Activated B cell treated with CpG ODN at 0.5 μM for 24 hours (primary cell): ENCODE measurements at places on chromosomes 2 and 18.

DNA sequence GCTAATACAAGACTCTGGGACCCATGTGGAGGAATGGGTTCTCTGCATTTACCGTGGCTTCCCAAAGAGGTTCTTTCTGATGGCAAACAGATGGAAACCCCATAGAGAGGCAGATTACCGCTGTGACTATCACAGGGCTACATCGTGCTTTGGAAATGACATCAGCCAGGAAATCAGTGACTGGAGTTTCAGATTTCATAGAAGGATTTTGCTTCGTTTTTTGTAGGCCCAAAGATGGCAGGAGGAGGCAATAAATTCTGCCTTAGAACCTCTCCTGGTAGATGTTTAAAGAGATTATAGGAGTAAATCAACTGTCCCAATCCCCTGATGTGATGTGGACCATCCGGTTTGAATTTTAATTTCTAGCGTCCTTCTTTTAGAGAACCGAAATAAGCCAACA, 214.1 kb downstream of the AGPS start:
- DNase-seq, result no peak

DNA sequence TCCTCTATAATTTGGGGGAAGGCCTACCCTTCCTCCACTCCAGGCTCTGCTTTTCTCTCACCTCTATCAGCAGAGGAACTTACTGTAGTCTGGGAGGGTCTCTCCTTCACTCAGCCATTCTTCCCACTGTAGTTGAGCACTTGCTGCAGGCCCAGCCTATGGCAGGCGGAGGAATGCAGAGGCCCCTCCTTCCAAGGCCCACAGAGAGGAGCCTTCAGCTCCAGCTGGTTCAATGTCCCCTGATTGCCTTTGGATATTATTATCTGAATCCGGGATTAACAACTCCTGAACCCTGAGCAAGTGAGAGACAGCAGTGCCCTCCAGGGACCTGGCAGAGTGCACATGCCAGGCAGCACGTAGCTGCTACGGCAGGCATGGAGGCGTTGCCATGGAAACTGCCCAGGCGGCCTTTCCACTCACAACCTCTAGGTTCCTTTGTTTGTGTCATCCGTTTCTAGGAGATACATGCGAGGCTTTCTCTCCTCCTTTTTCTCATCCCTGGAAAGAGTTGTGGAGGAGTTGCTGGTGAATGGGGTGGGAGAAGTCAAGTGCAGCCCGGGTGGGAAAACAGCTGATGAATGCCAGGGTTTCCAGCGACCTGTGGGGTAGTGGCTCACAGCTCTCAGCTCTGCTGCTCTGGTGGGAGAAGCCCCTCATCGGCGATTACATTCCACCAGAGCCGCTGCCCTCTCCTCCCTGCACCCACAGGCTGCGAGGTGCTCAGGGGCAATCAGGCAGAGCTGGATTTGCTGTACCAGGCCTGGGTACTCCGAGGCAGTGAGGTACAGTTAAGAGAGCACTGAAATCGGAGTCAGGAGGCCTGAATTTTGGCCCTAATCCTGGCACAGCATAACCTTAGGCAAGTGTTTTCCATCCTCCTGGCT, 55.3 kb upstream of the HK2 start:
- DNase-seq, result no peak

DNA sequence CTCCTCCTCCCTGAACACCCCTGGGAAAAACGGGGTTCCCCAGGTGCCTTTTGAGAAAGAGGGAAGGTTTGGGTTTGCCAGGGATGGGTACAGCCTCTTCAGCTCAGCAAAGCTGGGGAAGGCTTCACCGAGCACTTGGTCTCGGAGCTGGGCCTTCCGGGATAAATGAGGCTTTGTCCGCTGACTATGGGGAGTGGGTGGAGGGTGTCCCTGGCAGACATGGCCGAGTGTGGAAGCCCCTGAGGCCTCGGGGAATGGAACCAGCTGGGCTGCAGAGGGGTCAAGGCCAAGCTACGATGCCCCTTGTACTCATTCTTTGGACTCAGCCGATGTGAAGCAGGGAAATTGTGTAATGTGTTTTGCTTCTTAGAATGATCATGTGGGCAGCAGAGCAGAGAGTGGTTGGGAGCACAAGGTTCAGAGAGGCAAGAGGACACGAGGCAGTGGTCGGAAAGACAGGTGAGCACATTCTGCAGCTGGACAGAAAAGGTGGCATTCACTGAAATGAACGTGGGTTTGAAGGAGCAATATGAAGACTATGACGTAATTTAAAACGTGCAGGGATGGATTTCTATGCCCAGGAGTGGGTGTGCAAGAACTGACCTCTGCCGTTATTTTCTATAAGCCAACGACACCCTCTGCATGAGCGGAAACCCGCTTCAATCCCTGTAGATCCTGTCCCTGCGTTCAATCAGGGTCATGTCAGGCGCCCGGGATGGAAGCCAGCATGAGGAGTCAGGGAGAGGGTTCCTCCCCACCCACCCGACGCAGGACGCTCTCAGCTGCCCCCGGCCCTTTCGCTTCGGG, 142.6 kb downstream of the PXDN start:
- DNase-seq, result no peak

- no peak for DNase-seq
These were observed 67.2 kb upstream of the TMEM17 start for GRCh38 chr2:62573137-62573731.

- DNase-seq, result no peak
These were observed 59.6 kb upstream of the PSME4 start for GRCh38 chr2:54030396-54030741.

DNA sequence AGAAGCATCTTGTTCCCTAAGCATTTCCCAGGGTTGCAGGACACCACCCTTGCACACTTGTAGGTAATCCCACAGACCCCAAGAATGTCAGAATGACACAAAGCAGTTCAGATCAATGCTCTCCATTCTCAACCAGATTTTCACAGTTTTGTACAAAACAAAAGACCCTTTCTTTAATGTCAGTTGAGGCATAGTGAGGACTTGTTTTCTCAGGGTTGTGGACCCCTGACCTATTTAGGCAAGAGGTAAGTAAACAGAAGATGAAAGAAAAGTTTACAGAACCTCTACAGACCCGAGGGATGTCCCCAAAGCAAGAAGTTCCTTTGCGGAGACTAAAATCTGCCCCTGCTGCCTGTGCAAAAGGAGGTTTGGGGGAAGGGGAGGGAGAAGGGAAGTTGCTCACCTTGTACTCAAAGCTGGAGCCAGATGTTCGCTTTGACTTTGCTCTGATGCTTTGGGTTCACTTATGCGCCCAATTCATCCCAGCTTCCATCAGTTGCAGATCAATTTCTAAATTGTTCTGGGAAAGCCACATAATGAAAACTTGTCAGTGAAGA, 635.4 kb downstream of the EPHA4 start:
- no peak for DNase-seq

DNA sequence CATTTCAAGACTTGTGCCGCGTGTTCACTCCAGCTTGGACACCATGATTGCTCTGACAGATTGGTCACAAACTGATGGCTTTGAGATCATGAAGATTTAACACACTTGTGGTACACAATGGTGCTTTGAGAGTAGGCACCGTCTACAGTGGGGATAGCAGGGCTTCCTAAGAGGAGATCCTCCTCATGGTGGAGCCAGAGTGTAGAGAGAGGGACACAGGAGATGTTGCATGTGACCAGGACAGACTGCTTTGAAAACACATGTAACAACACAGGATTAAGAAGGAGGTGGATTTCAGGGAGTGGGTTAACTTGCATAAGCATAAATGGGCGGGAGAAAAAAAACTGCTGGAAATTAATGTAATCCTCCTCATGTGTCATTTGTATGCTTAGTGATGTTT, 95.7 kb upstream of the LINC00305 start:
- no peak for DNase-seq
